ENCODE measurements at places on chromosomes 11 and 22.

- peak; percentile 3 for DNase-seq
These were observed 6.5 kb upstream of the DRD2 start for GRCh38 chr11:113481672-113482071.

- DNase-seq = no peak
These were observed 87.8 kb upstream of the BMAL1 start for GRCh38 chr11:13189561-13190426.

DNA sequence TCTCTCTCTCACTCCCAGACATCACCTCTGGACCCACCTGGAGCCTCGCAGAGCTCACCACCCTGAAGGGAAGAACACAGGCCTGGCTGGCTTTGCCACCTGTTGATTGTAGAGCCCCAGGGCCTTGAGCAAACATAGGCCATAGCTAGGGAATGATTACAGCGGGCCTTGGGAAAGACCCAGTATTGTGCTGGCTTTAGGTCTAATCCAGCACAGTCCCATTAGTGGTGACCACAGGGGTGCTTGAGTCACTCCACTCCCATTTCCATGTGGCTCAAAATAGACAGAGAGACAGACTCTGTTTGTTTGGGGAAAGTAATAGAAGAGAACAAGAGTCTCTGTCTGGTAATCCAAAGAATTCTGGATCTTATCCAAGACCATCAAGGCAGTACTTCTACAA, 42.7 kb upstream of the FAM181B start:
- DNase-seq = no peak

- DNase-seq = no peak
These were observed 29.6 kb downstream of the TRIM29 start for GRCh38 chr11:120108154-120108784.

DNA sequence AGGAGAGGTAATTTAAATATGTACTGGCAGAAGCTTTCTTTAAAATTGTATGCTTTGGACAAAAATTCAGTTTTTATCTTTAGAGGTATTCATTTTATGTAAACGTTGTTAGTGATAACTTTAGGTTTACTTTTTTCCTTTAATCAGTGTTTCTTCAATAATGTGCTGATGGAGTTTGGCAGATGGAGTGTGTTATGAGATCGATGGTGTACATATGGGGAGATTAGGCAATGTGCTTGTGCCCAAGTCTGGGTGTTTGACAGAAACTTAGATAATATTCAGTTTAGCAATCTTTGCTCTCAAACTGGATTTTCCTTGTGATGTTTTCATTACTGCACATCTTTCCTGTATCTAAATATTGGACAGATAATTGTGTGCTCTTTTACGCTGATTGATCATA, 425.4 kb downstream of the JRKL start:
- DNase-seq = no peak

DNA sequence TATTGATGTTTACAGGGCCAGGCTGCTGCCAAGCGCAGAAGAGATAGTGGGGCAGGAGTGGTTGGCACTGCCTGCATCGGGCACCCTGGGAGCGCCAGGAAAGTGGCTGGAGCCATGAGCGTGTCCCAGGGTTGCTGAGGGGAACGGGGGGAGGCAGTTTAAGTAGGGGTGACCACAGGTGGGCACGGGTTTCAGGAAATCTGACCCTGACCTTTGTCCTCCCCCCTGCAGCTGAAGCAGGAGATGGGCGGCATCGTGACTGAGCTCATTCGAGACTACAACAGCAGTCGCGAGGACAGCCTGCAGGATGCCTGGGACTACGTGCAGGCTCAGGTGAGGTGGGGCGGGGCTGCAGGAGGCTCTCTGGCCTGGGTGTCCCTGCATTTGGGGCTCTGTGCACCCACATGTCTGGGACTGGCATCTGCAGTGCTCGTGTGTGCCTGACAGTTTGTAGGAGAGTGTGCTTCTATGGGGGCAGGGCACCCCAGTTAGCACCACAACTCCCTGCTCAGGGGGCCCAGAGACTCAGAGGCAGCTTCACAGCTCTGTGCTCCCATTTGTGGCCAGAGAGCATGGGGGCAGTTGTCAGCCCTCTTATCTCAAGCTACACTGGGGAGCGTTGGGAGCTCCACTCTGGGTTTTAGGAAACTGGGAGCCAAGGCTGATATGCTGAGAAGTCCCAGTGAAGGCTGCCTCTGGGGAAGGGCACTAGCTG, 49.7 kb downstream of the CD82 start:
- no peak for DNase-seq

DNA sequence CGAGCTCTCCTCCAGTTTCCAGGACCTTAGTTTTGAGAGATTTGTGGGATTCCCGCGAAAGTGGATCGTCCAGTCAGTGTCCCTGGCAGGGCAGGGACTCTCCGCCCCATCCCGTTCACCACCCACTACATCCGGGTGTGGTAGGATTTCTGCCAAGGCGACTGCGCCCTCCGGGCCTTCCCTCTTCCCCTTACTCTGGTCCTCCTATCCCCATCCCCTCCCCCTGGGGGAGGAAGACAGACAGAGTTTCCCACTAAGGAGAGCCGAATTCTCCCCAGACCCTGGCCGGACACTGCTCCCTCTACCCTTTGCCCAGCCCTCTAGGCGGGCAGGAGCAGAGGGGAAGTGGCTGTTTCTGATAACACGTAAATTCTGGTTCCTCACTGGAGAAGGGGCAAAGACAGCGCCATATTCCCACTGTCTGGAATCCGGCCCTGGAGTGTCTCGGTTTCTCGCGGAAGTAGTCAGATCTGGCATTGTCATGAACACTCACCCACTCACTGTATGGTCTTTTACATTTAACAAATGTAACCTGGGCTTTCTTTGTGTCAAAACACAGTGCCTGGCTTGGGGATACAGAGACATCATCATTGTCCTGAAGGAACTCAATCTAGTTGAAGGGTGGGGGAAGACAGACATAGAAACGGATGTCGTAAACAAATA, 1.1 kb upstream of the NECTIN1 start:
- DNase-seq = peak; percentile 53

DNA sequence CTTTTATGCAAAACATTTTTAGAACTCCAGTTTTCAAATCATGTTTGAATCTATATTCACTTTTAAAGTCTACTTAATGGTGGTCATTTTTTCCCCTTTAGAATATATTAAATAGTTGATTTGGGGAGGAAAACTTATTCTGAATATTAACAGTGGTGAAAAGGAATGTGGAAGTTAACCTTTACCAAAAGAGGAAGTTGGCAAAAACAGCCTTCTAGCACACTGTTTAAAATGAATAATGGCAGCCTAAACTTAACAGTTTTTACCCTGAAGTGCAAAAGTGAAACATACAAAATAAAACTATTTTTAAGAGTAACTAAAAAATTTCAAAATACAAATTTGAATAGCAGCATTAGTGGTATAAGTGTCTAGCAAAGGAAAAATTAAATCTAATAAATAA, 86.4 kb downstream of the GRK3 start:
- no peak for DNase-seq

All from kidney (tissue), 22 donors.